ENCODE measurements at places on chromosomes 2 and 18.
A peak's percentile ranks its signal among the peaks of the same experiment; 100 is the strongest.

DNA sequence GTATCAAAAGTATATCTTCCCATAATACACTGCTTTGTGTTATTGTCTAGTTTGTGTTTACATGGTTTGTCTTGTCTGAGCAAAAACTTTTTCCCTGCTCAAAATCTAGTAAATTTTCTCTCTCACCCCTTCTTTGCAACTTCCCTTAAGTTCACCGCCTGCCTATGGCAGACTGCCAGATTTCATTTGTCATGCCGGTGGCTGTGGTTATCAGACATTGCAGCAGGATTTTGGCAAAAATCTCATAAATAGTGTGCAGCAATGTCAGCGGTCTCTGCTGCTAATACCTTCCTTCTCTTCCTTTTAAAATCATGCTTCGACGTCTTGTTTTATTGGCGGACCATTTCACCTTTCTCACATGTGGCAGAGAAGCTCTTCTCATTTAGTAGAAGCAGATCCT is 45.6 kb upstream of the TMEM178A start:
- DNase-seq = no peak

DNA sequence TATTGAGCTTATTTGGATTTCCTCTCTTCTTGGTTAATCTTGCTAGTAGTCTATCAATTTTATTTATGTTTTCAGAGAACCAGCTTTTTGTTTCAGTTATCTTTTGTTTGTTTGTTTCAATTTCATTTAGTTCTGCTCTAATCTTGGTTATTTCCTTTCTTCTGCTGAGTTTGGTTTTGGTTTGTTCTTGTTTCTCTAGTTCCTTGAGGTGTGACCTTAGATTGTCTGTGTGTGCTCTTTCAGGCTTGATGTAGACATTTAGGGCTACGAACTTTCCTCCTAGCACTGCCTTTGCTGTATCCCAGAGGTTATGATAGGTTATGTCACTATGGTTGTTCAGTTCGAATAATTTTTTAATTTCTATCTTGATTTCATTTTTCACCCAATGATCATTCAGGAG is 141.6 kb downstream of the ZNF236 start:
- no peak for DNase-seq

DNA sequence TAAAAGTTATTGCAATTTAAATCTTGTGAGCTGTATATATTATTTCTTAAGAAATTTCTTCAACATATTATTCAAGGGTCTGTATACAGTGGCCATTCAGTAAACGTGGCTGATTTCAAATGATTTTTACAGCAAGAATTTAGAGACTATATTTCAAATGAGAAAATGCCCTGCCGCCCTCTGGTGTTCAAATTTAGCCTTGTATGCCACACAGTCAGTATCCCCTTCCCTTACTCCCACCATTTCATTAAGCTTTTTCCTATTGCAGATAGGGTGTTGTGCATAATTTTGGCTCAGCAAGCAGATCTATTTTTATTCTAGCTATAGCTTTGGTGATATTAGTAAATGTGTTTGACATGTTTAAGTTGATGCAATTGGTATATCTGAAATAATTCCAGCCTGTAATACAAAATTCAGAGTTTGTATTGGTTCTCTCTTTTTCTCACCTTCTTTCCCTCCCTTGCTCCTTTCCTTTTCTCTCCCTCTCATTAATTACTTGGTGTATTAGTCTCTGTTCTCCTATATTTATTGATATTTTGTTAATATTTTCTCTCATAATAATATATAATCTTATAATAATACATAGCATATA is 22.8 kb upstream of the SCN7A start:
- peak; percentile 52 for DNase-seq

- DNase-seq = no peak
These were observed 766.8 kb downstream of the BCL11A start for GRCh38 chr2:59786684-59787083.

GRCh38 chr2:37389989-37390765 is 45.7 kb downstream of the QPCT start:
- no peak for DNase-seq

- DNase-seq = no peak
These were observed 828.3 kb upstream of the PIK3C3 start for GRCh38 chr18:41126541-41127235.

GRCh38 chr2:29016504-29016903 is 35.4 kb downstream of the TOGARAM2 start:
- no peak for DNase-seq

DNA sequence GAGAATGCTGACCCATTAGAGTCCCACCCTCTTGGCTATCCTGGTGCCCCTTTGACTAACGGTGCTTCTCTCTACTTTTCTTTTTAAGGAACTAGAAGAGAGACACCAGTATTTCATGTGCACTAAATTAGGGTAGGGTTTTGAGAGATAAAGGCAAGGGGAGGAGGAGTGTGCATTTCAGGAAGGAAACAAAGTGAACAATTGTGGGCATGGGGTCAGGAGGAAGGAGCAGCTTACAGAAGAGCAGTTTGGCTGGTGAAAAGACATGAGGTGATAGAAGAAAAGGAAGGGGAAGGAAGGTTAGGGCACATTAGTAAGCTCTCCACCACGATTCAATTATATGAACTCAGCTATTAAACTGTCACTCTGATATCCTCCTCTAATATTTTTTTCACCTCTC is 105.8 kb upstream of the CTAGE1 start:
- no peak for DNase-seq

DNA sequence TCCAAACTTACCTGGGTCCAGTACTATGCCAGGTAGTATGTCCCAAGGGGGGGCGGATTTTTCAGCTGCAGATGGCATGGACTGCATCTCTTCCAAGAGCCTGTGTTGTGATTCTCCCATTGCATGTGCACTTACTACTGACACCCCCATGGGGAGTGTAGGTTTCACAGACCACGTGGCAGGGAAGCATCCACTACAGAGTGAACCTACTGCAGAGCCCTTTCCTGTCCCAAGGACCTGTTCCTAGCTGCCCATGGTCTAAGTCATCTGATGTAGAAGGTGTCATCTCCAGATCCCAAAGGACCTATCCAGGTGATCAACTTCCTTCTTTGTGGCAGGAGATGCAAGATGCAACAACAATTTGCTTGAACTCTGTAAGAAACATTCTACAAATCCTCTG is 9.9 kb upstream of the SULT1C3 start:
- DNase-seq = no peak

DNA sequence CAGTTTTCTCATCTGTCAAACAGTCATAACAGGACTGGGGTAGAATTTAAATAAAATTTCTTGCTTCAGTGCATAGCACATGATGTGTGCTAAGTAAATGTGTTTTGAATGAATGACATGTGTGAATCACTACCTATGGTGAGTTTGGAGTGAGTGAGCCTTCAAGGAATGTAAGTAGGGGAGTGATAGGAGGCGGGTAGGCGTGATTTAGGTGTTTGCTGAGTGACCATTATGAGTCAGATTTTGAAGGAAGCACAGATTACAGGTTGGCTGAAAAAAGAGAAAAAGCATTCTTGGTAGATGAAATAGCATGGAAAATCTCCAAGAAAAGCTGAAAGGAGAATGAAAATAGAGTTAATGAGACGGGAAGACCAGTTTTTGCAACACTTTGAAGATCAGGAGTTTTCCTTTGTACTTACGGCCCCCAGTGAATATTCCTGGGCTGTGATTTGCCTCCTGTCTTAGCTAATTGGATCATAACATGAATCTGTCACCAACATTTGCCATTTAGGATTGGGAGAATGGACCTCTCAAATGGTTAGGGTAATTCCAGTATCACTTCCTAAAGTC is 136.9 kb upstream of the GATA6 start:
- DNase-seq = no peak

GRCh38 chr2:114754907-114755563 is 312.6 kb downstream of the DPP10 start:
- peak; percentile 47 for DNase-seq

DNA sequence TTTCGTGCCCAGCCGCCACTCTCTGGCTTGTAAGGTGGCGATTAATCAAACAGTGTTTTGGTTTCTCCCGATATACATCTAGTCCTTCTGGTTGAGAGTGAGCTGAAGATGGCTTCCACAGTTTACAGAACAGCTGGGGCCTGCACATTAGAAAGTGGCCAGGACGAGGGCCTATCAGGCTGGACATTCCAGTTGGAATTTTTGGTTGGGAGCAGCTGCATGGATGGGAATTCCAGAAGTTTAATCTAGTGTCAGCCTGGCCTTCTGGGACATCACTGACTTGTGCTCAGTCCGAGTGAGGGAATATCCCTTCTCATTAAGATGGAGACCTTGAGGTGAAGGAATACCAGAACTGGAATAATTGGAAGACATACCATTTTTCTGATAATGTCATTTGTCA is 118.1 kb upstream of the SIX2 start:
- no peak for DNase-seq

DNA sequence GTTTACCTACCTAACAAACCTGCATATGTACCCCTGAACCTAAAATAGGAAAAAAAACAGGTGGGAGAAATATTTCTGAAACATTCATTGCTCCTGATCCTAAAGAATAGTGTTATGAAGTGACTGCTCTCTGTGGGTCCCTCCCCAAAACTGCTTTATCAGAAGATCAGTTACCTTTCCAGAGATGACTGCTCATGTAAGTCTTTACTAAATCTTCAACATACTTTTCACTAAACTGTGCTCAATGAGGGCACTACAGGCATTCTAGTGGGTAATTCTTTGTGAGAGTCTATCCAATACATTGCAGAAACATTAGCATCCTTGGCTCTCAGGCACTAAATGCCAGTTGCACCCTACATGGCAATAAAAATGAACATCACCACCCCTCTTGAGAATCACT is 189.3 kb upstream of the STK17B start:
- DNase-seq = no peak

GRCh38 chr2:128493880-128494279 is 175.2 kb upstream of the HS6ST1 start:
- no peak for DNase-seq

DNA sequence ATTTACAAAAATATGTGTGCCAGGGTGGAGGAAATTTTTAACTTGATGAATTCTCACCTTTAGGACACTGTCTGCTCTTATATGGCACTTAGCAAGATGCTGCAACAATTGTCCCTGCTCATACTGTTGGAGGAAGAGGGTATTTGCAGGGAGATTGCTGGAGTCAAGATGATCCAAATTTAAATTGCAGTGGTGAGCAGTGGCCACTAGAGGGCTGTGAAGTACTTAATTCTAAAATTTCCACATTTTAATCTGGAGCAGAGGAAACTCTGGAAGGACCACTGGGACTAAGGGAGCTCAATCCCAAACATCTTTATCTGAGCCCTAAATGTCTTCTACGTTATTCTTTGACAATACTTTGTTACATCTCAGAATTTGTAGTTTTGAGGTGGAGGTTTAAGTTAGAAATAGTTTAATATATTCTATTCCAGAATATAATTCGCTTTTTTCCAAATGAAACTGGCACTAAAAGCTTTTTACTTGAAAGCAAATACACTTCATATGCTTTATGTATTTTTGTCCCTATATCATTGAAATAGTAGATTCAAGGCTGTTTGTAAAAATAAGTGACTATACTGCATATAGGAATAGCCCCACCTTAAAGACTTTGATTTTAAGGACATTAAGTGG is 33.0 kb upstream of the PTH2R start:
- DNase-seq = no peak

Data from SHP77 treated with DMSO at 0.1 percent for 48 hours (cell line).